ENCODE measurements at places on chromosomes 3 and 15.

GRCh38 chr3:171198781-171199472 lies 172.4 kb upstream of the SLC2A2 start:
- no peak for DNase-seq

DNA sequence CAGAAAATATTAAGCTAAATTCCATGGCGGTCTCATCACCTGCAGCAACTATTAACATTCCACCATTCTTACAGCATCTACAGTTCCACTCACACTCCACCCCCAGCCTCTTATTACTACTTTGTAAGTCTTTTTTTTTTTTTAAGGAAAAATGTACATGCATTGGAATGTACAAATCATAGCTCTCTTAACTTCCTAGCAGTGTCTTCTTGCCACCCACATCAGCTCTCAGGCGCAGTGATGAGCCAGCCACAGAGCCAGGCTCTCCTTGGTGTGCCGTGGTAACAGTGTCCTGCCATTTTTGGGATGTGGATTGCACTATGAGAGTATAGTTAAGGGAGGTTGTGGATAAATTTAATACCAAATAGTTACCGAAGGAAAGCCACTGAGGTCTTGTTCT lies 17.8 kb downstream of the ABHD17C start:
- DNase-seq: no peak

GRCh38 chr15:90421527-90421926 lies 33.5 kb downstream of the IQGAP1 start:
- DNase-seq: no peak

- DNase-seq: no peak
Observed at GRCh38 chr3:191321019-191321767, 8.0 kb upstream of the CCDC50 start.

DNA sequence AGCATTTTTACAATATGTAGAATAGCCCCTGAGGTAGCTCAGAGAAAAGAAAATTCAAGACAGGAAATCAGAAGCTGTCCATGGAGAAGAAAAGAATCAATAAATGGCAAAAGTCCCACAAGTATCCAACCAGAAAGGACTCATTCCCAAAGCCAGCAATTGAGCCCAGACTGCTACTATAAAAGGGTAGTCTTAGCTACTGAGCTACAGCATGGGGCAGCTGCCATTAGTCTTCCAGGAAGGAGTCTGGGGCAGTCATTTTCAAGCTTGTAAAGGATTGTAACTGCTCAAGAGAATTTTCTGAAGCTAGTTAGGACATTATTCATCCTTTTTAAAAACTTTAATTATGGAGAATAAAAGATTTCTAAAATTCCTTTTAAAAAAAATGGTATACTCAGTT lies 10.5 kb downstream of the LEKR1 start:
- DNase-seq: no peak

- DNase-seq: no peak
Observed at GRCh38 chr15:39272901-39273300, 308.0 kb upstream of the THBS1 start.

DNA sequence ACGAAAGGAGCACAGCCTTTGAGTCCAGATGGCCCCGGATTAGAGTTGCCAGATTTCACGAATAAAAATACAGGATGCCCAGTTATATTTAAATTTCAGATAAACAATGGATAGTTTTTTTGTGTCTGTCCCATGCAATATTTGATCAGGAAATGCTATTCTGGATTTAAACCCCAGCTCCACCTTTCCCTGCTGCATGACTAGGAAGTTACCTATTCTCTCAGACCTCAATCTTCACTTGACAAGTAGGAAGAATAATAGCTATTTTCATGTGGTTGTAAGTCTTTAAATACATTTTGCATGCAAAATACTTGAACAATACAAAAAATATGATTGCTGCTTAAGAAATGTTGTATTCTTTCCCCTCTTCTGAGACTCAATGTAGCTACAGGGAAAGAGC lies 125.3 kb upstream of the P2RY1 start:
- no peak for DNase-seq

DNA sequence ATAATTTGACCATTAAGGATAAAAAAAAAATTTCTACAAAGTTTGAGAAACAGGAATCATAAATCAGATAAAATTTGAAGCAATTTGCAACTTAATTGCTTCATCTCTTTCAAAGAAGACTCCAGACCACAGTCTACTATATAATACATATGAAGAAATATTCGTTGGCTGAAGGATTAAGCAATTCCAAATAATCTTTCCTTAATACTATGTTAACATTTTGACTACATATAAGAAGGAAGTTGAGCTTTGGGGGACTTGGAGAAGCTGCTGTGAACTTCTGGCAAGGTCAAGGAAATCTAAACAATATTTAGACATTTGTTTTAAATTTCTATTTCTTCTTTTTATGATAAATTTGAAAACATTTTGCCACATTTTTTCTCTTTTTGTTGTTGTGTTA lies 13.5 kb upstream of the GABRR3 start:
- no peak for DNase-seq

GRCh38 chr3:152252755-152253154 lies 16.0 kb upstream of the MBNL1 start:
- DNase-seq: no peak

- no peak for DNase-seq
Observed at GRCh38 chr3:163952499-163952898, 1125.8 kb downstream of the SI start.

GRCh38 chr3:127751782-127752181 lies 70.5 kb downstream of the MGLL start:
- DNase-seq: no peak

DNA sequence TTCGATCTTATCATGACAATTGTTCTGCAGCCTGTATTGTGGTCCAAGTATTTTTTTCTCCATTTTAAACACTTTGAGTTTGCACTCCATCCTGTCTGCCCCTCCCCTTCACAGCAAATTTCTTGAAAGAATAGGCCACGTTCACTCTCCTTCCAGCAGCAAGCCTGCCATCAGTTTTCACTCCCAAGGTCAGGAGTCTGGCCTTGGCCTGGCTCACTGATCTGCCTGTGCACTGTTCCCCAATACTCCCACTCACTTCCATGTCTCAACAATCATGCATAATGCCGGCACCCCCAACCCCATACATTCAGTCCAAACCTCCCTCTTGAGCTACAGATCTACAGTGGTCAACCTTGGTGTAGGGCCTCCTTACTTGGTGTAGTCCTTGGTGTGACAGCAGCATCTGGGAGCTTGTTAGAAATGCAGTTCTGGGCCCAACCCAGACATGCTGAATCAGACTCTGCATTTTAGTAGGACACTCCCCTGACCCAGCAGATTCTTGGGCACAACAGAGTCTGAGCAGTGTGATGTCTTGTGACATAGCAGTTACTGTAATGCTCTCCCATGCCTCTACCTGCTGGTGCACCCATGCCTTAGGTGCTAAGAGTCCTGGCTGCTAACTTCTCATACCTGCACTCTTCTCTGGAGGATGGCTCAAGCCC lies 58.3 kb upstream of the XCR1 start:
- DNase-seq: no peak

DNA sequence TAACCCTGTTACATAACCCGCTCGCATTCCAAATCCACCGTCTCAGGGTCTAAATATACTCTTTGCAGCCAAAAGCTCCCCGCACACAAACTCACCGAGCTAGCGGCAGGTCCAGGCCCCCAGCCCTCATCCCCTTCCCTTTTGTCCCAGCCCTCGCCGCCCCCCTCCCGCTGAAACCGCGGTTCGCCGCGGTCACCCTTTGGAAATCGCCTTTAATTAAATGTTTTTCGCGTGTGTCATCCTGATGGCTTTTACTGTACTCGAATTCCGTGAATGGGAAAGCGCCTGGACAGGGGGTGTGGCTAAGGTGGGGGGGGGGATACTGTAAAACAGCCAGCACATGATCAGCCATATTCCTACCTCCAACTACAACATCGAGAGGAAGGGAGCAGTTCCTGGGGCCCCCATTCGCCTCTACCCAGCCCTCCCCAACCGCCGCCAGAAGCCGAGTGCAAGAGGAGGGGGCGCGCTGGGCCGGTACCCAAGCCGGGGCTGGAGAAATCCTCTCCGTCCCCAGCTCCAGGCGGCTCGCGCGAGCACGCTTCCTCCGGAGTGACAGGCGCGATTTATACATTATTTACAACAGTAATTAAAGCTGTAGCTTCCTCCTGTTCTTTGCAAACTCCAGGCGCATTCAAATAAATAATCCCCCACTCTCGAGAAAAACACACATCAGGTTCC lies 1.7 kb downstream of the RORA start:
- no peak for DNase-seq

- DNase-seq: no peak
Observed at GRCh38 chr3:5298453-5298852, 110.9 kb downstream of the EDEM1 start.

- DNase-seq: no peak
Observed at GRCh38 chr3:71509066-71509465, 74.5 kb downstream of the FOXP1 start.

DNA sequence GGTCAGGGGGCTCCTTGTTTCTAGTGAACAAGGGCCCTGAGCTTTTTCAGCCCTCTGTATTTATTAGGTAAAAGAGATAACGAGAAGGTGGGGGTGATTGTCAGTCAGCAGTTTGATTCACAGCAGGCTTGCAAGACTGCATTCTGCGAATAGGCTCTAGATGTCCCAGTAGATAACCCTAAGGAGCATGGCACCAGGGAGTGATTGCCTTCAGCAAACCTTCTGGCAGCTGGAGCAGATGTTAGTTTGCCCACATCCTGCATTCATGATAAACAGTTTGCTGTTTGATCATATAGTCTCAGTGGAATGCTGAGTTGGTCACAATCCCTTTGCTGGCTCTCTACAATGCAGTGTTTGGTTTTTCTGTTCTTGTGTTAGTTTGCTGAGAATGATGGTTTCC lies 161.3 kb upstream of the GADL1 start:
- no peak for DNase-seq

DNA sequence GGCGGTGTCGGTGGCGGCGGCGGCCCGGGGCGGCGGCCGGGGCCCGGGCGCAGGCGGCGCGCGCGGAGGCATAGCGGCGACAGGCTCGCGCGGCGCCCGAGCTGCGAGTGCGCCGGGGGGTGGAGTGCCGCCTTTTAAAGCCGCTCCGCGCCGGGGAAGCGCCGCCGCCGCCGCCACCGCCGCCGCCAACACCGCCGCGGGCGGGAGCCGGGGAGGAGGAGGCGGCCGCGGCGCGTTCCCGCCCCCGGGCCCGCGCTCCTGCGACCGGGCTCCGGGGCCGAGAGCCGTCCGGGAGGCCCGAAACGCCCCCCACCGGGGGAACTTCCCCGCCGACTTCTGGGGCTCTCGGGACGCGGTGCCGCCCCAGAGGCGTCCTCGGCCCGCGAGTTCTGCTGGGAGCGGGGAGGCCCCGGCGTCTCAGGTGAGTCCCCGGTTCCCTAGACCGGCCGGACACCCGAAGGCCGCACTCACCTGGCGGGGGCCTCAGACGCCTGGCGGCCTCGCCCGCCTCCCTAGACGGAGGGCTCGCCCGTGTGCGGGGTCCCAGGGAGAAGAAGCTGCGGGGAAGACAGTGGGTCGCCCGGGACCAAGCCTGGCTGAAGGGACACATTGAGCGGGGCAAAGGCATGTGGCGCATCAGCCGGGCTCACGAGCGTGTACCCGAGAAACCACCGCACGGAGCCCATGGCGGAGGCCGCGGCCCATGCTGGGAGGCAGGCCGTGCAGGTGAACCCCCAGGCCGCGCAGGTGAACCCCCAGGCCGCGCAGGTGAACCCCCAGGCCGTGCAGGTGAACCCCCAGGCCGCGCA lies at the start of gene PCSK6:
TSS of gene PCSK6 (minus strand) at position 109 of the 809 bp plus-strand sequence. CDS start at position 72, 37 bp downstream.
- DNase-seq: no peak

DNA sequence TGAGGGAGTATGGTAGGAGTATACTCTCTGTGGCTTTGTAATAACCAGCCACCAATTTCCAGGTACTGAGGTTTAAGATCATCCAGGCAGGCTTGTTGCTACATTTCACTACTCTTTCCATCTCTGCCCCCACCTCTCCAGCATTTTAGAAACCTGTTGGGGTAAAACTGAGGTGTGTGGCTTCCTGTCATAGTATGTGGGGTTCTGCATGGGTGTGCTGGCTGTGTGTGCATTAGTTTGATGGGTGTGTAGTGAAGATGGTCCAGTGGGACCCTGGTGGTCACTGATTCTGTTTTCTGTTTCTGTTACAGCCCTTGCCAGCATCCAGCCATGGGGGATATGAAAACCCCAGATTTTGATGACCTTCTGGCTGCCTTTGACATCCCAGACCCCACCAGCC lies 34.0 kb downstream of the ZNF592 start:
- no peak for DNase-seq

DNA sequence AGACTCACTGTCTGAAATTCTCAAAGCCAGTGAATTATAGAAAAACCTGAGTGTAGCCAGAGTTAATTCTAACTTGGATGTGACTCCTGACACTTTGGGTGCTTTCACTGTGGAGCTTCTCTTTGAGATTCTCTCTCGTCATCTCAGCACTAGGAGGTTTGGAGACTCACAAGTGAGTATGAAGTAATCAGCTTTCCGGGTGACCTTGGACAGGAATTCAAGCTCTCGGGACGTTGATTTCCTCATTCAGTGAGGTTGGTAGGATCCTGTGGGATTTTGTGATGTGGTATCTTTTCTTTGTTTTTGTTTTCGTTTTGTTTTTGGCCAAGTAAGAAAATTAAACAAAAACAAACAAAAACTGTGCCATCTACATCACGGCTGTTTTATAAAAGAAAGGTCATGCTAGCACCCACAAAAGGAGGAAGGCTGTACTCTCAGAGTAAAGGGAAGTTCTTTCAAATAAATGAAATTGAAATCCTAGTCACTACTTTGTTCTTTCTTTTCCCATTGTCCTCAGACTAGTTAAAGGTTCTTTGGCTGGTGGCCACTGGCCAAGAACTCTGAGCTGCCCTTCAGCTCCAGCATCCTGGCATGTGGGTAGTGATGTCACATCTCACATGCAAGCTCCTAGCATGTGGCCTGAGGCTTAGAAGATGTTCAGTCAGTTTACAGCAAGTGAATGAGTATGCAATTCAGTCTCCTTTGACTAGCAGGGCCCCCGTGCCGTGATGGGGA lies 263.3 kb upstream of the TPM1 start:
- peak; percentile 40 for DNase-seq

GRCh38 chr3:125069452-125069851 lies 13.7 kb upstream of the HEG1 start:
- DNase-seq: no peak

DNA sequence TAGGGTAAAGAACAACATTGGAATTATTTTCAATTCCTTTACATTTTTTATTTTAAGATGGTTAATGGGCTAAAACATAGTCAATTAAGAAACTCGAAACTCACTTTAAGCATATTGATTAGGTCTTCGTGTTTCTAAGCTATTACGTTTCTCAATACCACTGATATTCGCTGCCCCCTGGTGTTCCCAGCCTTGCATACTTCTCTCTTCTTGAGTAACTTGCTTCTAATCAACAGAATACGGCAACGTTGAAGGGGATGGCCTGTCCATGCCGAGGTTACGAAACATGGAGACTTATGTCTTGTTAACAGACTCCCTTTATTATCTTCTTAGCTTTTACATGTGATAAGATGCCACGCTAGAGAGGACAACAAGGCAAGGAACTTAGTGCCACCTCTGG lies 43.6 kb downstream of the ROBO1 start:
- no peak for DNase-seq

GRCh38 chr3:51591231-51591630 lies 52.7 kb downstream of the RAD54L2 start:
- DNase-seq: no peak

DNA sequence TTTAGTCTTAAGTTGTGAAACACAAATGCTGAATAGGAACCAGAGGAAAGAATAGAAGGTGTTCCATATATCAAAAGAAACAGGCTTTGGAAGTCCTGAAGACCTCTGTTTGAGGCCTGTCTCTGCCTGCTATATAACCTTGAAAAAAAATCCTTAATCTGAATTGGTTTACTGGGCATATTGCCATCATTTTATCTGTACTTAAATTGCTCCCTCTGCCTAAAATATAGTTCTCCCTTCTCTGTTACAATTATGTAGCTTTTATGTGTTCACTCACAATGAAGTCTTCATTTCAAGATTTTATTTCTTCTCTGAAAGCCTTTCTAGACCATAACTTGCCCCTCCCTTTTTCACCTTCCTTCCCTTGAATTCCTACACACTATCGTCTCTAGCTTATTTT lies 21.2 kb downstream of the ARL13B start:
- no peak for DNase-seq
